ENCODE measurements at places on chromosomes 2 and 18.

GRCh38 chr2:110732422-110733413 lies at the start of gene ACOXL:
Gene ACOXL (plus strand): TSS chr2:110732573. CDS start chr2:110768390, 35,817 bp downstream.
- DNase-seq = peak; percentile 21

DNA sequence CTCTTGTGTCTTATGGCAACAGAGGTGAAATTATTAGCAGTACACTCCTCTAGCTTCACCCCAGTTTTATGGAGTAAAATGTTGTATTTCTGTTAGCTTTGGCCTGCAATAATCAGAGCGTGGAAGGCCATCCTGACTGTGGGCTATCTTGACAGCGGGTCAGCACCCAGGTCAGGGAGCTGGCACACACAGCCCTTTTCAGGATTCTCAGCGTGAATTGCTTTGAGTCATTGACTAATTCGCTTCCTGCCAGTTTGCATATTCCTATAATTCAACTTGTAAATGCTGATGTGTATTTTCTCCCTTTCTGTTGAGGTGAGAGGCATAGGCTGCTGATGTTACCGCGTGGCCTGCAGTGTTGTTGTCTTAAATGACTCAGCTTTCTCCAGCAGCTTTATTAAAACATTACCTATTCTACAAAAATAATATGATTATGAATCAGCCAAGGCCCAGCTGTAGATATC lies 109.6 kb upstream of the EML6 start:
- no peak for DNase-seq

GRCh38 chr2:21363364-21363763 lies 239.6 kb downstream of the TDRD15 start:
- no peak for DNase-seq

GRCh38 chr2:43943809-43944452 lies 51.9 kb downstream of the LRPPRC start:
- DNase-seq = no peak

GRCh38 chr2:173290046-173290445 lies 64.6 kb upstream of the CDCA7 start:
- DNase-seq = no peak

DNA sequence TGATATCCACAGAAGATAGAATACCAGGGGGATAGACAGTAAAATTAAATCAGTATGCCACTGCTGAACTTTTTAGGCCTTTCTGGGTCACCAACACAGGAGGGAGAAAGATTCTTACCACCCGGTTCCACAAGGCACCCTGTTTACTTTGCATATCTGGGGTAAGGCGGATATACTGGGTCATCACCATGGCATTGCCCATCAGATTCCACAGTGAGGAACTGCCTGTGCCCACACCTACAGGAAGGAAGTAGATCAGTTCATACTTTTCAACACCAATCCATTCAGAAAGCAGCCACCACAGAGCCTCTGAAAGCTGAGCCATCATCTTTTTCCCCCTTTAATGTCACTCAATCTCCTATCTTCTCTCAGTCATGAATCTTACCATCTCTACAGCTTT lies 2.0 kb downstream of the LMAN2L start:
- no peak for DNase-seq

DNA sequence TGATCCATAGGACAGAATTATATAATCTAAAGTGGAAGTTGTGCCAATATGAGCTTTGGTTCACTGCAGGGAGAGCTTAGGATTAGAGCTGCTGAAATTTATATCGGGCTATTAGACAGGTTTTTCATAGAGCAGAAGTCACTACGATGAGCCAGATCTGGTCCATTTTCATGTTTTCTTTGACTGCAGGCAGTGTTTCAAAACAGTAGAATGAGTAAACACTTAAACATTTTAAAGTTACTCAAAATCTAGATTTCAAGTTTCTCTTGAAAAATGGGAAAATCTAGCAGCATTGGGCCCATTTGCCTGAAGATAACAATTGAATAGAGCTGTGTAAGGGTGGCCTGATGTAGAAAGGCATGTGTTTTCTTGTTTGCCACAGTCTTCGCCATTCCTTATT lies 14.5 kb upstream of the ADAM23 start:
- DNase-seq = no peak

- no peak for DNase-seq
Observed at GRCh38 chr2:24843330-24843860, 50.2 kb downstream of the CENPO start.

GRCh38 chr18:32771871-32772580 lies 797 bp downstream of the KLHL14 start:
- DNase-seq = no peak

DNA sequence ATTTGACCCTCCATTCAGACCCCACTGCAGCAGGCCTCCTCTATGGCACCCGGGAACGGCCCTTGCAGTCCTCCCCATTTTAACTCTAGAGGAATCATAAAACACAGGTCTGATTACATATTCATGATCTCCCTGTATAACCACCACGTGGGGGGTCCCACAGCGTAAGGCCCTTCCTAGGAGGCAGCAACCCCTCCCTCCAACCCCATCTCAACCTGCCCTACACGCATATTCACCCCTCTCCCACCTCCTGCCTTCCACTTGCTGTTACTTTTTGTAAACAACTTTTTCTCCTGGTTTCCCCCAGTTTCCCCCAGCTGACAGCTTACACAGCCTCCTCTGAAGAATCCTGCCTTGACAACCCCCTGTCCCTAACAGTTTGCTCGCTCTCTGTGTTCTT lies 85.1 kb upstream of the FOXI3 start:
- no peak for DNase-seq

DNA sequence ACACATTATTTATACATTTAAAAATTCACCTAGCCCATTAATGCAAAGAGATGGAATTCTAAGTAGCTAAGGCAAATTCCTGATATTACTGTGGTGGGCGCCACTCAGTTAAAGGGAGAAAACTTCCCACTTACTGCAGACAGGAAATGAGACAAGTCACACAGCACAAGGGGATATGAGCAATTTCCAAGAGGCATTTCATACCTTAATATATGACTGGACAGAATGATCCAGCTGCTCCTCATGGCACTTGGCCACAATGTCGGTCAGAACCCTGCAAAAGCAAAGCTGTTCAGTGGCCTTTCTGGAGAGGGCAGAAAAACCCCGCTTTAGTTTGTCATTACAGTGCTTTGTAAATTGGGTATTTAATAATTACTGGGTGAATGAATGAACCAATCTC lies 121.4 kb upstream of the CCDC195 start:
- no peak for DNase-seq

GRCh38 chr2:216404010-216404618 lies 8.2 kb upstream of the SMARCAL1 start:
- DNase-seq = peak; percentile 61

DNA sequence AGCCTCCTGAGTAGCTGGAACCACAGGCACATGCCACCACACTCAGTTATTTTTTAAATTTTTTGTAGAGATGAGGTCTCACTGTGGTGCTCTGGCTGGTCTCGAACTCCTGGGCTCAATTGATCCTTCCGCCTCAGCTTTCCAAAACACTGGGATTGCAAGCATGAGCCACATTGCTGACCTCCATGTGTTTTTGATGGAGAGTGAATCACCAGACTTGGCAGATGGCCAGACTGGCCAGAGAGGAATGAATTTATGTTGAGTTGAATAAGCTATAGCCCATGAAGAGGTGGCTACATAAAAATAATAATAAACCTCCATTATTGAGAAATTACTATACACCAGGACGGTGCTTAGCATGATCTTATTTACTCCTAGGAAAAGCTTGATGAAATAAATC lies 91.5 kb downstream of the MREG start:
- no peak for DNase-seq

GRCh38 chr2:109582928-109583895 lies 30.6 kb downstream of the SEPTIN10 start:
- no peak for DNase-seq

- no peak for DNase-seq
Observed at GRCh38 chr2:205654878-205655605, 27.3 kb upstream of the NRP2 start.

DNA sequence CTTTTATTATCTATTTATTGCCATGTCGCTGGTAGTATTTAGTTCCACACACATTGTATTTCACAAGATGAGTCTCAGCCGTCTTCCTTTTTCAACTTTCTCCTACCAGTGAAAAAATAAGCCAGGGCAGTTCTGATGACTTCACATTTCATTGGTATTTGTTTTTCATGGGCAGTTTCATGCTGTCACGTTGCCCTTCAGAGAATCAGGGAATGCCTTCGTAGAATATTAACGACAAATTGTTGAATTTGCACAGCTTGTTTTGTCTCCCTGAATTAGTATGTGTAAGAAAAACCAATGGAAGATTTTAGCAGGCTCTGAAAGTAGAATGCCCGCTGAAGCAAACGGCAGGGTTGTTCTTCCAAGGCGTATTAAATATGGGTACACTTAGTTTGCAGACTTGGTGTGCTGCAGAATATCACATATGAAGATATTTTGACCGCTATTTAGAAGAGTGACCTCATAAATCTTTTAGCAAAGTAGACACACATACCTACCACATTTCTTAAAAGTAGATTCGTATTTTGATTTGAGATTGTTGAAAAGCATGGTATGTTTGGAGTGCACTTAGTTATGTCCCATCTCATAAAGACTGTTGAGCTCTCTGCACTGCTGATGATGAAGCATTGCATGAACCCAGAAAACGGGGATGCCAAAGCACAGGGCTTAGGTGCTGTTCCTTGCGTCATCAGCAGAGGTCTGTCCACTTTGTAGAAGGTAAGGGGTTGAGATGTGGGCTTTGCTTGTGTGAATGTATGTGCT lies 2.9 kb downstream of the NEDD4L start:
- DNase-seq = no peak

DNA sequence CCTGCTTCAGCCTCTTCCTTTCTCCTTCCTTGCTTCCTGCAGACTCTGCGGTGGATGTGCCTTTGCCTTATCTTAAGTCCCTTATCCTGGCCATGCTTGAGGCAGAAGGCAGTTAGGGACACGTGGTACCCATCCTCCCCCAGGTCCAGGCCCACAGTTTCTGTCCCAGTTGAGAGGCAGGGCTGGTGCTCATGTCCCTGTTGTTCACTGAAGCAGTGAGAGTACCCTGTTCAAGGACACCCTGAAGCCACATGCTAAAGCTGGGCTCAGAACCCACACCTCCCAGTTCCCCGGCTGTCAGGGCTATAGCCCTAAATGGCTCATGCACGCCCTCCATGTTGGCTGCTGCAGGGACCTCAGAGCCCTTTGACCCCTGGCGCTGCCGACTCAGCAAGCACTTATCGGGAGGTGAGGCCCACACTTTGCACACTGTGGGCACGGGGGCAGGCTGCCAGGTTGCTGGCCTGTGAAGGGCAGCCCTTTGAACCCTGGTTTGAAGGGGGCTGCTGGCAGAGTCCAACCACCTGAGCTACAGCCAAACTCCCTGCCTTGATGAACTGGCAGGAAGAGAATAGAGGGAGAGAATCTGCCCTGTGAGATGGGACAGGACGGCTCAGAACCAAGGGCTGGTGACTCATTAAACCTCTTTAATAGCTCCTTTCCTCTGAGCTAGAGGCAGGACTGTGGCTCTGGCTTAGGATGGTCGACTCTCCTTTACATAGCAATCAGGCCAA lies 6.3 kb downstream of the KHK start:
- no peak for DNase-seq

DNA sequence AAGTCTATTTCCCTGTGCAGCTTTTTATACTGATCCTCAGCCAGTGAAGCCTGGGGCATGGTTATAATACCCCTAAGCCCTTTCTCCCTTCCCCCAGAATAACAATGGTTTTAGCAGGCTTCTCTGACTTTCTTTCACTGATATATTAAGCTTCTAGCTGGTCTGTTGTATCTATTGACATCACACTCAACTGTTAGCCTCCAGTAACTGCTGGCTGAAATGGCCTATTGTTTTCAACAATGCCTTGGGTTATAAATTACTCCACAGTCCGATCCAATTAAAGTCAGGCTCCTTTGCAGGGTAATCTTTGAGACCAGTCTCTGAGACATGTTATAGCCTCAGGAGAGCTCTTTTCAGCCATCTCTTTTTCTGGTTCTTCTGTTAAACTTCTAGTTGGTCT lies 2.9 kb upstream of the SLC9A4 start:
- no peak for DNase-seq

GRCh38 chr2:97738179-97739019 lies 25.0 kb downstream of the ZAP70 start:
- DNase-seq = no peak

GRCh38 chr2:121098556-121098955 lies 186.4 kb downstream of the TFCP2L1 start:
- DNase-seq = no peak

- no peak for DNase-seq
Observed at GRCh38 chr18:58226429-58226828, 182.4 kb downstream of the NEDD4L start.

- DNase-seq = no peak
Observed at GRCh38 chr2:152585830-152586484, 131.3 kb downstream of the PRPF40A start.

DNA sequence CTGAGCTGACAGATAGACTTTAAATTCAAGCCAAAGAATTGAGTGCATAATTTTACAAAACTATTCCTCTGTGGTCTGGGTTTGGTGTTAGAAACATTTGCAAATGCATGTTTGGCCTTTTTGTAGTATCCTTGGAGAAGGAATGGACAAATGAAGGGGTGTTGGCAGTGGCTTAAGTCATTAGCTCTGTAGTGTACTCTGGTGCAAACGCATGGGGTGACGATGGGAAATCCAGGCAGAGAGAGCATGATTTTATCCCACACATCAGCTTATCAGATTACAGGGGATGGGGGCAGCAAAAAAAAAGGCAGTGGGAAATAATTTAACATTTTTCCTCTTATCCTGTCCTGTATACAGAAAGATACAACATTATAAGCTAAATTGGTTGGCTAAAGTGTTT lies 320.6 kb downstream of the ZNF516 start:
- DNase-seq = no peak

DNA sequence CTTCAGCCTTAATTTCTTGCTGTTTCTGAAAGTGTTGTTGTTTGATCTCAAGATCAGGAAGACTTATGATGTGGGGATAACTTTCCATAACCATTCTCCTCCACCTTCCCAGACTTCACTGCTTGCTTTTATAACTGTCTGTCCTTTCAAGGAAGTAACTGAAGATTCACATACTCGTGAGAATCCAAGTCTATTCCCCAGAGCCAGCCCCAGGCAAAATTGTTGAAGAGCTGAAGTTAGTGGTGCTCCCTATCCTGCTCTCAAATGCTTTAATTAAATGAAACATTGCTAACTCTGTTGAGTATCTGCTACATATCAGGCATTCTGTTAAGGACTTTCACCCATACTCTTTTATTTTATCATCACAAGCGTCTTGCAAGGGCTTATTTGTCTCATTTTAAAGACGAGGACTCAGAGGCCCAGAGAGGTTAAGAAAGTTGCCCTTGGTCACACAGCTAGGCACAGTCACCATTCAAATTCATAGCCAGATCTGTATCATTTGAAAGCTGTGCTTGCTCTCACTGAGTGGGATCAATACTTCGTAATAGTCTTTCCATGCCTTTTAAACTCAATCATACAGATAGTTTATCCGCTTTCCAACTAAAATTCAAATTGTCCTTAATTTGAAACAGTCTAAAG lies 189.8 kb upstream of the TCF4 start:
- DNase-seq = no peak

DNA sequence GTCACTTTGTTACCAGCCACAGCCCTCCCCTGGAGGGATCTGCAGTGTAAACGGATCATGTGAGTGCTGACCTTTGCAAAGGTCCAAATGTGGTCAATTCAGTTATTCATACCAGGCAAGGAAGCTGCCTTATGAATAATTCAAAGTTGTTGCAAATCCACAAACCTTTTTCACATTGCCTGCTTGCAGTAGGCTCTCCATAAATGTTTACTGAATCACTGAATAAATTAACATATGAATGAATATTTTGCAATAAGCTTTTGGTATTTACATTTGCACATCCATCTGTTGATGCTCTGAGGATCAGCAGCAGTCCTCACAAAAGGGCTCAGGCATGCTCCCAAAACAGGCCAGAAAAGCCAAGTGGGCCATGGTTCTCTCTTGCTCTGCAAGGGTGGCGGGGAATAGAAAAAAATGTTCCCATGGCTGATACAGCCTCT lies 156.8 kb downstream of the VAPA start:
- DNase-seq = no peak

- DNase-seq = no peak
Observed at GRCh38 chr2:14706201-14706600, 73.7 kb downstream of the LRATD1 start.
